ENCODE measurements at places on chromosomes 5 and 9.

DNA sequence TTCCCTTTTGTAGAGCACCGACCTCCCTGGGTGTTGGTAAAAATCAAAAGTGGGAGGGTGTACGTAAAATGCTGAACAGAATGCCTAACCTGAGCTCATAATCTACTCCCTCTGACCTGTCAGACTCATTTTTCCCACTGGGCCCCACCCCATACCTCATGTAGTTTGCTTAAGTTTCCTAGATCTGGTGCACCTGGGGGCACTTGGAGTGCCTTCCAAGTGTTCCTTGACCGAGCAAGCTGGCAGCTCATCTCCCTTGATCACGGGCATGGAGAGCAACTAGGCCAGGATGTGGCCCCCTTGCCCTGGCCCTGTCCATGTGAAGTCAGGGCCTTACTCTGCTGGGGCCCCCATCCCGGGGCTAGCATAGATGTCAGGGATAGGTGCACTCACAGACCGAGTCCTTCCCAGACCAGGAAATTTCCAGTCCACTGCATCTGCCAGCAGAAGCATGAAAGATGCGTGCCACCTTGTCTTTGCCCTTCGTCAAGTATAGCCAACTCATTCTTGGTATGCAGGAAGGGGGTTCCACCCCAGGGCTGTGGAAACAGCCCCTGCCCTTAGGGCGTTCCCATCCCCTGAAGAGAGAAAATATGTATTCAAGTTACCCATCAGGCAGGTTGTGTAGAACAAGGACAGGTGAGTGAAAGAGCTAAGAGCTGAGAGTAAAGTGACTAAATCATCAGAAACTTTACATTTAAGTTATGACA lies 41.9 kb downstream of the SLC22A5 start:
- no peak for DNase-seq

DNA sequence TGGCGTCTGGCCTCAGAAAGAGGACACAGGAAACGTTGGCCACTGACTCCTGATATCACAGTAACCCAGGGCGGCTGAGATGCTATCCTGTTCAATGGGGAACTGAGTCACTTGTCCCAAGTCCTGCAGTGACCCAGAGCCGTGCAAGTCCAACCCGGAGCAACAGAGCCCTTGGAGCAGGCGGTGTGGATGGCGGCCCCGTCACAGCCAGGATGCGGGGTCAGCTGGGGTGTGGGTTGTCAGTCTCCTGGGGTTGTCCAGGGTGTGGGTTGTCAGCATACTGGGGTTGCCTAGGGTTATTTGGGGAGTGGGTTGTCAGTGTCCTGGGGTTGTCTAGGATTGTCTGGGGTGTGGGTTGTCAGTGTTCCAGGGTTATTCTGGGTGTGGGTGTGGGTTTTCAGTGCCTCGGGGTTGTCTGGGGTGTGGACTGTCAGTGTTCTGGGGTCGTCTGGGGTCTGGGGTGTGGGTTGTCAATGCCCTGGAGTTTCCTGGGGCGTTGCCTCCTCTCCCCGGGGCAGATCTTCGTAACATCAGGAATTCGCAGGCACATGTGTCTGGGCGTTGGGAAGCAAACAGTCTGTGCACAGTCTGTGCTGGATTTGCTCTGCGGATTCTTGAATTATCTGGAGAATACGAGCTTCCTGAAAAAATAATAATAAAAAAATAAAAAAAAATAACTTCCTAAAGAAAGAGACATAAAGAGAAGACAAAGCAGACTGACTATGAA lies 257.5 kb downstream of the PARP8 start:
- no peak for DNase-seq

DNA sequence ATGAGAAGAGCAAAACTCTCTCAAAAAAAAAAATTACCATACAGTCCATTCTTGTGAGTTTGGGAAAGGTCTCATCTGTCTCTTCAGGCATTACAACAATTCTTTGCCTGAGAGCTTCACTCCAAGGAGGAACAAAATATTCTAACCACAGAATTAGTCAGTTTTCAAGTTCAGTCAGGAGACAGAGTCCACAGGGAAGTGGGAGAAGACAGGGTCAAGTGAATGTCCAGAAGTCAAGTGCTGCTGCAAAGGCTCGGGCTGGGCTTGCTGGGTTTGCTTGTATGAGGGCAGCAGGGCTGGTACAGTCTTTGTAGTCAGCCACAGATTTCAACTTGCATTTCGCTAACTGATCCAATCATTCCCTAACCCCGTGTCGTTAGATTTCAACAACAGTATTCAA lies 17.6 kb upstream of the HEXB start:
- DNase-seq: no peak

DNA sequence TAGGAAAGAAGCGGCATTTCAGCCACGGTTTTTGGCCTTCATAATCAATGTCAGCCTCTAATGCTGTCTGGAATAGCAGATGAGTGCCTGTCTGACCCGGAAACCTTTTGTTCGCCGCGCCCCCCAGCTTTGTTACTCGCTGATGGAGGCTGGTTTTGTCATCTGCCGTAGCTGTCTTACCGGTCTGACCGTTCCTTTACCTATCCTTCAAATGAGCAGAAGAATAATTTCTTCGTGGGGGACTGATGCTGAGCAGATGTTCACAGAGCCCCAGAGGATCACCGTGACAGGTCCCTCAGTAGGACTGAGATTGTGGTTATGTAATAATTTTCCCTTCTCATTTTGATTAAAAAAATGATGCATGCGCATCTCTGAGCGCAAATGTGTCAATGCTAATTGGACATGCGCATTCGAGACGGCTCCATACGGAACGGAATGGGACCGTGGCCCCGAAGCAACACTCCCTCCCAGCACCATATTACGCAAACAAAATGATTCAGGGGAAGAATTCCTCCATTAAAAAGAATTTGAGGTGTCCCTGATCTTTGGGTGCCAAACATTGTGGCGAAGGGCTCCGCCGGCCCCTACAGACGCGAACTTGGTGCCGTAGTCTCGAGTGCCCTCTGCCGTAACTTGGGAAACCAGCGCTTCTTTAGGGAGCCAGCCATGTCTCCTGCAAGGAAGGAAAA lies 27.6 kb downstream of the TLX3 start:
- DNase-seq: no peak

GRCh38 chr5:14806456-14806855 lies 65.1 kb downstream of the ANKH start:
- DNase-seq: no peak

Data from activated naive CD4-positive, alpha-beta T cell (primary cell).